Stimulated activated CD4-positive, alpha-beta T cell treated with anti-CD3 and anti-CD28 coated beads, TNF-alpha, amount 100 ng/mL, for 24 hours (primary cell): ENCODE measurements at places on chromosomes 1 and 21.
A peak's percentile ranks its signal among the peaks of the same experiment; 100 is the strongest.

DNA sequence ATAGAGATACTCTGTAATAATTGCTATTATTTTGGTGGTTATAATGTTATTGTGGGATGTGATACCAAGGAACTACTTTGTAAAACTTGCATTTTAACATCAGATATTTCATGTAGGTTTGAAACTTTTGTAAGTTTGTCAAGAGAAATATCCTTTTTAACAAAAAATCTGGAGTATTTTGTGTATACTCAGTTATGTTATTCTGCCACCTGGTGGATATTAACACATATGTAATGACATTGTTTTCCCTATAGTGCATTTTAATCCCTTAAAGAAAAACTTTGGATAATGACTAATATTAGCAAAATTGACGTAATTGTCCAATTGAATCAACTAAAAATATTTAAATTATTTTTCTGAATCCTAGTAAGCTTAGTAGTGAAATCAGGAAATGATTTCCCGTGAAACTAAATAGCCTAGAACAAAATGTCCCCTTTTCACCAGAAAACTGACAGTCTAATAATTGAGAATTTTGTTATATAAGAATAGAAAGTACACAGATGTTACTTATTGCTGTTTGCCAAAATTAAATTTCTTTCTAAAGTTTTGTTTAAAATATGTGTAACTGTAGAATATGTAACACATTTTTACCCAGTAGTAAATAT lies 39.6 kb downstream of the KCTD3 start:
- no peak for DNase-seq

- DNase-seq, result no peak
Measured at GRCh38 chr1:184640505-184640904, 114.2 kb downstream of the EDEM3 start.

GRCh38 chr1:228410671-228411070 lies 4.0 kb upstream of the TRIM11 start:
- DNase-seq, result no peak

DNA sequence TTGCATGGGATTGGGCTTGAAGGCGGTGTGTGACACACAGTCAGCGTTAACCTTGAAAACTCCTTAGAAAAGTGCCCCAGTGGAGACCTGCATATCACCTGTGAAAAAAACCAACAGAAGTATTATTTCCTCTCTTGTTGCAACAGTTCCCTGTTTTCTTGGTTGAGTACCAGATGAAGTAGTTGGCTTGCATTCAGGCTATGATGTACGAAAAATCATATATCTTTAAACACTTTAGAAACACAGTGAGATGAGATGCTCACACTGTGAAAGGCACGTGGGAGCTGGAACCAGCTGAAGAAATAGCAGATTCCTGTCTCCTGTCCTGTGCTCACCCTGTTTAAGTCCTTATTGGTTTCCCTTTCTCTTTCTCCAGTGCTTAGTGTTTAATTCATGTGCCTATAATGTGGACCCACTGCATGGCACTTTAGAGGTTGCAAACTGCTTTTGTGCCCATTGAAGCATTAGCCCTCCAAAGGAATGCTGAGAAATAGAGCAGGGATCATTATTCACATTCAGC lies 2.8 kb downstream of the CAMK1G start:
- no peak for DNase-seq

GRCh38 chr1:108644984-108645383 lies 15.9 kb downstream of the HENMT1 start:
- no peak for DNase-seq

DNA sequence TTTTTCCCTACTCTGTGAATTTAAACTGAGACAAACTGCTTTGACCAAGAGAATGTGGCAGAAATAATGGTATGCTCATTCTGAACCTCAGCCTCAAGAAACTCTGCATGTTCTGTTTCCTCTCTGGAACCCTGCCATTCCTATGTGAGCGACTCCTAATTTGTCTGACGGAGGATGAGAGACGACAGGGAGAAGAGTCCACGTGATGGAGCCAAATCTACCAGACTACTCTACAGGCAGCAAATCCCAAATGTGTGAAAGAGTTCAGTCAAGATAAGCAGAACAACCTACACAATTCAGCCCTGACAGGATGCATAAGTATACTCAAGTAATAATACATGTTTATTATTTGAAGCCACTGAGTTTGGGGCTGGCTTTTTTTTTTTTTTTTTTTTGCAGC lies 153.5 kb downstream of the DPYD start:
- DNase-seq, result no peak

- no peak for DNase-seq
Measured at GRCh38 chr1:2009101-2010053, 5.8 kb upstream of the CFAP74 start.

DNA sequence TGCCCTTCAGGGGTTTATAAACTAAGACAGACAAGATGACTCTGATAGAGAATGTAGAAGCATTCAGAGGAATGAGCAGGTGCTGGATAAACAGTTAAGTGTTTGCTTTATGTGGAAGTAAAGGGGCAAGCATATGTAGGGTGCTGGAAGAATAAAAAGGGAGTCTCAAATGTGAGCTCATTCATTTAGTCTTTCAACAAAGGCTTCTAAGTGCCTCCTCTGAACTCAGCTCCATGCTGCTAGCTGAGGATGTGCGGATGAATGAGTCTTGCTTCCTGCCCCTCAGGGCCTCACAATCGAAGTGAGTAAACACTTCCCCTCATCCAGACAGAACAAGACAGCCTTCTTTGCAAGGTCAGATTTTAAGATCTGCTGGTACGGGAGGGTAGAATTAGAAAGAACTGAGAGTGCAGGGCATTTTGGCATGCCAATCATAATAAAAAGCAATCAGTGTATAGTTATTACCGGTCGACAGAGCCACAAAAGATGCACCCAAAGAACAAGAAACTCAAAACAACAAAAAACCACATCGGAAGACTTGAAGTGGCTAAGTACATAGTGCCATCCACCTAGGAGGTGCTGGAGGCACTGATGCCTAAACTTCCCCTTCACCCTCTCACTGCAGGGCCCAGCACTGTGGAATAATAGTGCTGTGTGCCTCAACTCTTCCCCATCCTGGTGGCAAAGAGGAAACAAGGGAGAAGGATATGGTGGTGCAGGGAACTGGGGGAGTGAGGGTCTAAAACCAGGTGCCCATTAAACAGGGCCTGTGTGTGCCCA lies 69.8 kb downstream of the TNR start:
- DNase-seq, result no peak

- no peak for DNase-seq
Measured at GRCh38 chr1:244092293-244092963, 41.3 kb downstream of the ZBTB18 start.

GRCh38 chr1:8407652-8408051 lies 89.7 kb downstream of the SLC45A1 start:
- no peak for DNase-seq

GRCh38 chr1:9728451-9729295 lies 77.1 kb downstream of the PIK3CD start:
- peak; percentile 73 for DNase-seq

DNA sequence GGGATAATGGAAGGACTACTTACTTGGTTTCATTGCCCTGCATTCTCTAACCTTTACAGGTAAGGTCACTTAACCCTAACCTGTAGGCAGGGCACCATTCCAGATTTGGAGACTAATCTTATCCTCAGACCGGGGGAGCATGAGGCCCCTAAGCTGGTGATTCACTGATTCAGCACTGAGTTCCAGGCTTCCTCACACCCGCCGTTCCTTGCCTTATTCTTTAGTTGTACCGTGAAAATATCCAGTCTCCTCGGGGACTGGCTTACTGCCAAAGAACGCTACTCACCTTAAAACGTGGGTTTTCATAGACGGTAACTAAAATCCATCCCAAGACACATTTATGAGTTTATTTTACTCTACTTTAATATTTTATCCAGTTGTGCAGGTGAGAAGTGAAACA lies 44.3 kb upstream of the COL24A1 start:
- no peak for DNase-seq

DNA sequence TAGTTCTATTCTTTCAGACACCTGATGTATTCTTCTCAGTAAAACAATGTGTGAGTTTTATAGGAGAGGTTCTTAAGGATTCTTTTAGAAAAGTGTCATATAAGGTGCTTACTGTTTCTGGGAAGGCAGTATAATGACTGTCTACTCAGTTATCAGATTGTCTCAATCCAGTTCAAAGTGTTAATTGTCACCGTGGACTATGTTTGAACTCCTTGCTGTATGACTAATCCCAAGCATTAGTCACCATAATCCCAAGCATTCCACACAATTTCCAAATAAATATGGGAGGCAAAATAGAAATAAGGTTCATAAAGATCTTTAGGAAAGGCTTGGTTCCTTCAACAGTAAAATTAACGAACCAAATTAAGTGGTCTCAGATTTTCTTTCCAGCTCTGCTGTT lies 342.1 kb upstream of the NR5A2 start:
- no peak for DNase-seq

GRCh38 chr1:185300152-185300551 lies 16.9 kb downstream of the IVNS1ABP start:
- DNase-seq, result no peak

- DNase-seq, result no peak
Measured at GRCh38 chr1:102693345-102693744, 415.0 kb downstream of the COL11A1 start.

DNA sequence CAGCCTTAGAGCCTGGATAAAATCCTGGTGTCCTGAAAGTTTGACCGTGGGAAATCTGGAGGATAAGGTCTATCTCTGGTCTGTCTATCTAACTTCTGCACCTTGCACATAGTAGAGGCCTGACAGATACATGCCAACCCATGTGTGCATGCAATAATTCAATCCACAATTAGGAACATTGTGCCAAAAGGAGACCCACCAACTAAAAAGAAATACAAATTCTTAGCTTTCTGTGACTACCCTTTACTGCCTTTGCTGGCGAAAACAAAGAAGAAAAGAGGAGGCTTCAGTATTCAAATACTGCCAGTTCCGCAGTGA lies 381 bp upstream of the KLHL20 start:
- DNase-seq, result no peak

DNA sequence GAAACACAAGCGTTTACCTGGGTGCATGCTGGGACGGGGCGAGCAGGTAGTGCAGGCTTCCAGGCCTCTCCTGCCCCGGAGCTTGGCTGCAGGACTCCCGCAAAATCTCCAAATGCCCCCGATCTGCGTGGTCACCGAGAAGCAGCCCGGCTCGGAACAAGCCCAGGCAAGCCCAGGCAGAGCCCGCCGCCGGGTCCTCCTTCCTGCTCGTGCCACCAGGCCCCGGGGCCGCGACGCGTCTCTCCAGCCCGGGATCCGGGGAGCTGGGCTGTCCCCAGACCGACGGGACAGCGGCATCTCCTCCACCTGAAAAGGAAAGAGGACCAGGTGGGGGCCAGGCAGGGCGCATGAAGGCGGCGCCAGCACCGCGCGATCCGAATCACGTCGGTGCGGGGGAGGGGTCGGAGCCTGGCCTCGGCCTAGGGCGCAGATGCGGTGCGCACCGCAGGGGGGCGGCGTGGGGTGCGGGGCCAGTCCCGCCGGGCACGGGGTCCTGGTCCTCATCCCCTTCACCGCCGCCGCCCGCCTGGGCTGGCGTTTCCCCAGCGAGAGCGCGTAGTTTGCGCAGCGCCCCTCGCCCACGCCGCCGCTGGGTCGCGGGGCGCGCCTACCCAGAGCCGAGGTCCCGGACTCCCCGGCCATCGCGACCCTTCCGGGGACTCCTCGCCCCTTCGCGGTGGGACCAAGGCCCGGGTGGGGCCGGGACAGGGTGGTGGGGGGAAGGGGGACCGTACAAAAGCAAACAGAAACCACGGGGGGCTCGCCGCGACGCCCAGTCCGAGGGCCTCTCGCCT lies 52.4 kb upstream of the H6PD start:
- DNase-seq, result no peak

- no peak for DNase-seq
Measured at GRCh38 chr1:209590405-209590804, 6.9 kb downstream of the CAMK1G start.
